Ureter (tissue), 1 donor: ENCODE measurements at places on chromosomes 3 and 15. TPM values are rescaled to one million over a fixed set of nuclear protein-coding genes. Genes with fewer than 3 reads are reported as not detected.

The GCSAM gene
- 0.49 TPM for total RNA-seq

The B4GALT4 gene
- 55.4 TPM for total RNA-seq

The C3orf85 gene
- not detected for total RNA-seq

The HGD gene
- 0.36 TPM for total RNA-seq

The CP gene
- 12.5 TPM for total RNA-seq

The CCDC9B gene
- total RNA-seq = 56.5 TPM

The KLHL6 gene
- 6.4 TPM for total RNA-seq

The SHC4 gene
- 0.55 TPM for total RNA-seq

The FBXL22 gene
- 13.3 TPM for total RNA-seq

The SLC12A1 gene
- not detected for total RNA-seq

The GHSR gene
- not detected for total RNA-seq

The CELSR3 gene
- 1.5 TPM for total RNA-seq

The DAZL gene
- not detected for total RNA-seq

The LRRC15 gene
- total RNA-seq = 0.29 TPM

The COLQ gene
- total RNA-seq = 6.1 TPM

The CD200R1 gene
- 1.8 TPM for total RNA-seq

The CYFIP1 gene
- total RNA-seq = 129 TPM

The FBN1 gene
- 37.1 TPM for total RNA-seq

The REC114 gene
- total RNA-seq = not detected

The SH2D7 gene
- not detected for total RNA-seq

The IL12A gene
- 1.1 TPM for total RNA-seq

The TMCO5A gene
- not detected for total RNA-seq

The ATP10A gene
- 10.6 TPM for total RNA-seq

The TF gene
- total RNA-seq = 2.1 TPM

The PAK6 gene
- 29.5 TPM for total RNA-seq

The SLC22A14 gene
- not detected for total RNA-seq

The LRRC49 gene
- 28.1 TPM for total RNA-seq

The SPRED1 gene
- total RNA-seq = 22.5 TPM

The CNOT10 gene
- total RNA-seq = 56.7 TPM

The P2RY13 gene
- total RNA-seq = 1.2 TPM

The FRMD5 gene
- 0.60 TPM for total RNA-seq

The MKRN2OS gene
- total RNA-seq = 2.3 TPM

The AGTR1 gene
- total RNA-seq = 4.6 TPM

The NTRK3 gene
- 11.8 TPM for total RNA-seq

The ARL13B gene
- 8.9 TPM for total RNA-seq

The SNX22 gene
- 0.31 TPM for total RNA-seq

The FANCD2OS gene
- not detected for total RNA-seq

The GATM gene
- total RNA-seq = 47.6 TPM

The CCDC39 gene
- not detected for total RNA-seq

The JMJD7 gene
- total RNA-seq = 48.6 TPM

The CD47 gene
- total RNA-seq = 76.5 TPM

The ATP13A5 gene
- total RNA-seq = not detected

The SLC28A2 gene
- total RNA-seq = not detected

The GOLGA8G gene
- total RNA-seq = not detected

The TRPM1 gene
- not detected for total RNA-seq

The SYNM gene
- 189 TPM for total RNA-seq

The KY gene
- total RNA-seq = 2.0 TPM

The KNL1 gene
- total RNA-seq = 1.2 TPM

The A4GNT gene
- not detected for total RNA-seq

The CALML4 gene
- 6.3 TPM for total RNA-seq

The PRR20G gene
- not detected for total RNA-seq

The AADACL2 gene
- total RNA-seq = not detected

The CIP2A gene
- total RNA-seq = 7.1 TPM

The TRIM59 gene
- 7.0 TPM for total RNA-seq

The ANXA2 gene
- total RNA-seq = 684 TPM
